ENCODE measurements at places on chromosomes 6 and 20. TPM values are rescaled to one million over a fixed set of nuclear protein-coding genes. Genes with fewer than 3 reads are reported as not detected.

GRCh38 chr6:106145741-106146227, 59.6 kb downstream of the PRDM1 start:
- no peak for DNase-seq

DNA sequence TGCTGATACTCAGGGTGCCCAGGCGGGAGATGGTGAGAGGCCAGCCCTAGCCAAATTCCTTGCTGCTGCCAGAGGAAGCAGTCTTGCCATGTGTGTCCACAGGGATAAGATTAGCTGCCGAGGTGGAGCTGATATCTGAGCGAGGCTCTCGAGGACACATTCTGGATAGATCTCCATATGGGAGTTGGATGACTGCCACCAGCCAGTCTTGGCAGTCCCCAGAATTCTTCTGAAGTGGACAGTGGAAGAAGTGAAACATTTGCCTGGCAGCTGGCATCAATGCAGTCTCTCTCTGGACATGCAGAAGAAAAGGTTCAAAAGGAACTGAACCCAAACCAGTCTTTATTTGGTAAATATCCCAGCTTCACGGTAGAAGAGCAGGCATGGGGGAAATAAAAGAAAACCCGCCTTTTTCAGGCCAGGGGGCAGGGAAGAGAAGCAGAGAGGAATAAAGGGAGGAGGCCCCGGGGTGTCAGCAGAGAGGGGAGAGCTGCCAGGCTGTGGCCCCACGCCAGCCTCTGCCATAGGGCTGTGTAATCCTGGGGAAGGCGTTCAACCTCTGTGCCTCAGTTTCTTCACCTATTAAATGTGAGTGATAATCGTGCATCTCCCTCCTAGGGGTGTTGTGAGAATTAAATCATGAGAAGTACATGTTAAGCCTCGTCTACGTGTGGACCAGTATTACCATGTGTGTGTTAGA, 3.7 kb upstream of the FUCA2 start:
- DNase-seq: no peak

GRCh38 chr6:15968519-15968918, 160.4 kb upstream of the MYLIP start:
- no peak for DNase-seq

DNA sequence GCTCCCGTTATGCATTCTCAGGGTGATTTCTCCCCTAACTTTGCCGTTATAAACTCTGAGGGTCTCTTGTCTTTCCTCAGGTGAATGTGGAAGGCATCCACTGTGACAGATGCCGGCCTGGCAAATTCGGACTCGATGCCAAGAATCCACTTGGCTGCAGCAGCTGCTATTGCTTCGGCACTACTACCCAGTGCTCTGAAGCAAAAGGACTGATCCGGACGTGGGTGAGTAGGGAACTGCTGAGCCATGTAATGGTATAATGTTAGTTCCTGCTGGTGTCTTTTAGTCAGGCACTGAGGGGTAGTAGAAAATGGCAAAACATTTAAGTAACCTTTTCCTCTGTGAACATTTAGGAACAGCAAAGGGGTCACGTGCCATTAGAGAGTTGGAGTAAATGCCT, 395.4 kb downstream of the ARHGAP18 start:
- DNase-seq: no peak

- no peak for DNase-seq
Measured at GRCh38 chr6:11528996-11529395, 8.6 kb upstream of the TMEM170B start.

- DNase-seq: peak; percentile 99
Measured at GRCh38 chr6:36131511-36132245, 1.4 kb downstream of the MAPK13 start.

- DNase-seq: no peak
Measured at GRCh38 chr6:21450149-21450548, 143.4 kb upstream of the SOX4 start.

DNA sequence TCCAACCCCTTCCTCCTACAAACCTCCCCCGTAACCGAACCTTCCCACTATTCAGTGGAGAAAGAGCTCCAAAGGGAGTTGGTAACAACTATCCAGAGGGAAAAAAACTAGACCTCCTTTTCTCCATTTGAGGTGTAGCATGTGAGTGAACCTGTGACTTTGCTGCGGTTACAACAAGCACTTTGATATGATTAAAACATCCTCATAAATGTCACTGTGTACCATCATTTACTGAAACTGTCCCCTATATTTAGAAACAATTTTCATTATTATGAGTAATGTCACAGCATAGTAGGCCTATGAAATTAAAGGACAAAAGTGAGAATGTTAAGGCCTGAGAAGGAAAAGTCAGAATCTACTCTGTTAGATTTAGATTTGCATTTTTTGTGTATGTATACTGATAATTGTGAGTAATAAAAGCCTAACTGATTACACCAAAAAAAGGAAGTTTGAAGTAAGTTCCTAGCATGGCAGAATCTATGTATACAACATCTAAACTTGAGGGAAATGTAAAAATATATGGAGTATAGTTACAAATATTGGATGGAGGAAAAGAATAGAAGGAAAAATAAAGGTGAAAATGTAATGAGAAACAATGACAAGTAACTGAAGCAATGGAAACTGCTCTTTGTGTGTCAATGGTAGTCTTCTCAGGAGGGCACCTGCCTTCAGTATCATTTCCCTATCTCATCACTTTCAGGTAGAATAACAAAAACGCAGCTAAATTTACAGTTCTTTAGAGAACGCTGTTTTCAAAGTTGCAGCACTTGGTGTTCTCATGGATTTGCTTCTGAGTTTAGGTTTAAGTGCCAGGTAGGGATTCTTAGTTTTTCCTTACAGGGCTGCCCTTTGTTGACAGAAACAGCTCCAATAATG, 145.9 kb downstream of the IMPG1 start:
- no peak for DNase-seq

Gene GPANK1
- total RNA-seq: 11.7 TPM

Gene CENPB
- total RNA-seq: 90.3 TPM

Gene SNX14
- 64.9 TPM for total RNA-seq

All from endothelial cell of umbilical vein (primary cell).